ENCODE measurements at places on chromosomes 2 and 18.

- no peak for DNase-seq
Observed at GRCh38 chr2:73704285-73704684, 32.9 kb downstream of the TPRKB start.

DNA sequence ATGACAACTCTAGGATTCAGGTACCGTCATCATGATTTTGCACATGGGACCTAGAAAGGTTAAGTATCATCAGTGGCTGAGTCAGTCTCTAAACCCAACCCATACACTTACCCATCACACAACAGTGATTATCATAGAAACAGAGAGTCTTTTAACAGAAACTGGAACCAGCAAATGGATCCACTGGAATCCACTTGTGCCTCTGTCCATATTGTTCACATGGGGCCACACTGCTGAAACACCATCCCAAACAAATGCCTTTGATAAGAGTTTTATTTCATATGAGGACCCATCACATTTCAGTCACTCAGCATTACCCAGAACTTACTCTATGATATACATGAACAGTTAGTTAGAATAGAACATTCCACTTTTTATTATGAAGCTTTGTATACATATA lies 430.0 kb downstream of the STK39 start:
- no peak for DNase-seq

DNA sequence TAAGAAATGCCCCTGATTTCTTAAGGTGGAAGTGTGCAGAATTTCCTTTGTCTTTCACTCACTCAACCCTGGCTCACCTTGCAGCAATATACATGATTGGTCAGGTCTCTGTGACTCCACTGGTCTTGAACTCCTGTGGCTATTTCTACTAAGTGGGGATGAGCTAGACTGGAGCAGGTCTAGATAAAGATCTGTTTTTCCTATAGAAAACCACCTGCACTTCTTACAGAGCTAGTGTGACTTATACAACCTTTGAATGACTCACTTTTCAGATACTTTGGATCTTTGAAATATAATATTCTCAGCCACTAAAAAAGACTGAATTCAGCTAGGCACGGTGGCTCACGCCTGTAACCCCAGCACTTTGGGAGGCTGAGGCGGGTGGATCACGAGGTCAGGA lies 98.5 kb upstream of the KCTD1 start:
- no peak for DNase-seq

DNA sequence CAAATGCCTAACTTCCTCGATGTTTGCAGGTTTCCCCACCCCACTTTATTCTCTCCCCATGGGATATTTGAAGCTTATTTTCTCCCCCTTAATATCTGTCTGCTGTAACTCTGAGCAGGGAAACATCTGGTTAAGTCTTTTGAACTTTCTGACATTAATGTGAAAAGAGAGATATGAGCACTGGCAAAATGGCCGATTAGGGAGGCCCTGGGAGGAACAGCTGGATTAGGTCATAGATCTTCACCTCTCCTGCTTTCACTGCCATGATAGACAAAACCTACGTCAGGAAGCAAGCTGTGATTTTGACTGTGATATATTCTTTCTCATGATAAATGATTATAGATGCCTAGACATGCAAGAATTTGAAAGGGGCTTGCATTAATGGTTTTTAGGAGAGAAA lies 43.6 kb downstream of the LYPD6B start:
- no peak for DNase-seq

GRCh38 chr2:24411488-24412151 lies 51.3 kb upstream of the ITSN2 start:
- no peak for DNase-seq

GRCh38 chr2:148955798-148956197 lies 80.8 kb downstream of the KIF5C start:
- no peak for DNase-seq

DNA sequence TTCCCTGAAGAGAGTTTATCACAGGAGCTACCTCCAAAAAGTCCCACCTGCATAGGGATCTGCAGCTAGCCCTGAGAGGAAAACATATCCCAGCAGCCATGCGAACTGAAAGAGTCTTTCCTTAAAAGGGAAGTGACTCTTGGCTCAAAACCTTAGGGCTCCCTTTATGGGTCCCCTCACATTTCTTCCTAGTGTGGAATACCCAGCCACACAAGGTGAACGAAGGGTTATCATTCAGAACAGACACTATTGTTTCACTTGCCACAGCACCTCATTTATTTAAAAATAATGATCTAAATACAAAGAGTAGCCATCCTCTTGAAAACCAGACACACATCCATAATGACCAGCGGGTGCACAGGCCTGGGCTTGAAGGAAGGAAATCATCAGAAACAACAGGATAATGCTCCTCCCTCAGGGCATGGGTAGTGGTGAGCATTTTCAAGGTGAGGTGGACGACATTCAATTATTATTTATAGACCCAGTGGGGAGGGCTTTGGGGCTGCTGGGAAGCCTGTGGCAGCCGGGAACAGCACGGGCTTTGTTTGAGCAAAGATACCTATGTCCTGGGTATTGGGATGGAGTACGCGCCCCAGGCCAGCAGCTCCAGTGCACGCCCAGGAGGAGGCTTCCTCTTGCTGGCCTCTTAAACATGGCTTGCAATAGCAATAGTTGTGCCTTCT lies 119.0 kb upstream of the ITGA6 start:
- no peak for DNase-seq

GRCh38 chr2:43054367-43054766 lies 172.0 kb downstream of the ZFP36L2 start:
- DNase-seq: no peak

GRCh38 chr2:83915381-83915780 lies 543.7 kb downstream of the SUCLG1 start:
- DNase-seq: no peak

DNA sequence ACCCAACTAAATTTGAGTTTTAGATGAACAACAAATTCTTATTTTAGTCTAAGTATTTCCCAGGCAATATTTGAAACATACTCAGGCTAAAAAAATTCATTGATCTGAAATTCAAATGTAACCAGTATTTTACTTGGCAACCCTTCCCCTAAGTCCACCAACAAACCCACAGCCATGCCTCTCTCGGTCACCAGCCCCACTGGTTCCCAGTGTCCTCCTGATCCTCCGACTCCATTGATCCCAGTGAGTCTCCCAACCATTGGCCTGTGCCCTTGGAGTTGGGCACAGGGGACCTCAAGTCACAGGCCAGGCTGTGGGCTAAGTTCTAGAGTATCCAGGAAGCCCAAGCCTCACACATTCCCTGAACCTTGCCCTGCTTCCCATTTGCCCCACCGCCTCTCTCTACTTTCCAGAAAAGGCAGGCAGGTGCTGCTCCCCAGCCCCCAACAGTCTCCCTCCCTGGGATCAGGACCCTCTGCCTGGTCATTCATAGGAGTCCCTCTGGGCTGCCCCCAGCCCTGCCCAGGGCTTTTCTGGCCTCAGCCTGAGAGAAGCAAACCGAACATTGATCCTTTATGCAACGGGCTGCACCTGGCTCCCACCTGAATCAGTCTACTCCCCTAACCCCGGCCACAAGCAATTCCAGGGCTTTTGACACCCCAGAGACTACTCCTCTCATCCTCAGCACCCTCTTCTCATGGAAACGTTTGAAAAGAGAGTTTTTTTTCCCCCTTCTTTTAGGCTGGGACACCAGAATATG lies 81.3 kb downstream of the HS1BP3 start:
- no peak for DNase-seq

GRCh38 chr2:172120118-172120517 lies 17.4 kb upstream of the DLX2 start:
- no peak for DNase-seq

DNA sequence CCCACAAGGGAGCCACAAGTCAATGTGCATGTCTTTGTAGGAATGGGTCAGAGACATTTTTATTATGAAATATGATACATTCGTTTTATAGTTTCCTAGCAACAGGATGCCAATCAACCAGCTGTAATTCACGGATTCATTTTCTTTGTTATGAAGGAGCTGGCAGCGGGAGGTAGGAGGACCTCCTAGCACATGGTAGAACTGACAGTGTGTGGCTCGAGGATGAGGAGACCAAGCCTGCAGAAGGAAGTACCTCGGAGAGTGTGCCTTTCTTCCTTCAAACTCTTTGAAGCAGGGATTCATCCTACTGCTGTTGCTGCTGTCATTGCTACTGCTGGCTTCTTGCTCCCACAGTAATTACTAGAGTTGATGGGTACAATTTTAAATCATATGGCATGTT lies 504.8 kb upstream of the KLHL29 start:
- no peak for DNase-seq

GRCh38 chr2:145410086-145410485 lies 890.2 kb upstream of the ZEB2 start:
- DNase-seq: no peak

GRCh38 chr18:57544936-57545660 lies 41.4 kb downstream of the FECH start:
- no peak for DNase-seq

DNA sequence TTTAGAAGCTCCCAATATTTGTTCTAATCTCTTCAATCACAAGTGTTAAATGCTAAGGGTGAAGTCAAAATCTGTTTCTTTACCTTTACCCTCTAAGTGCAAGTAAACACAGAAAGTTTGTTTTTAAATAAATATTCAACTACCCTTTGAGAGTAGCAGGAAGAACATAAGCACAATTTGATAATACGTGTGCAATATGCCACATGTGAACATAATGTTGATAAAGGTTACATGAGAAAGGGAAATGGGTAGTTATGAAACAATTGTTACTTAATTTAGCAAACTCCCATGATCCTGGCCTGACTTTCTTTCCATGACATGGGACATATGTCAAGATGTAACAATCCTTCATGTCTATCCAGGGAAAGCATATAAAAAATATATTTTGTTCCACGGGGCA lies 7.1 kb downstream of the SPRED2 start:
- no peak for DNase-seq

GRCh38 chr2:12073217-12073852 lies 326.9 kb downstream of the LPIN1 start:
- no peak for DNase-seq
